Osteoblast (primary cell): ENCODE measurements at places on chromosomes 5 and 9.

DNA sequence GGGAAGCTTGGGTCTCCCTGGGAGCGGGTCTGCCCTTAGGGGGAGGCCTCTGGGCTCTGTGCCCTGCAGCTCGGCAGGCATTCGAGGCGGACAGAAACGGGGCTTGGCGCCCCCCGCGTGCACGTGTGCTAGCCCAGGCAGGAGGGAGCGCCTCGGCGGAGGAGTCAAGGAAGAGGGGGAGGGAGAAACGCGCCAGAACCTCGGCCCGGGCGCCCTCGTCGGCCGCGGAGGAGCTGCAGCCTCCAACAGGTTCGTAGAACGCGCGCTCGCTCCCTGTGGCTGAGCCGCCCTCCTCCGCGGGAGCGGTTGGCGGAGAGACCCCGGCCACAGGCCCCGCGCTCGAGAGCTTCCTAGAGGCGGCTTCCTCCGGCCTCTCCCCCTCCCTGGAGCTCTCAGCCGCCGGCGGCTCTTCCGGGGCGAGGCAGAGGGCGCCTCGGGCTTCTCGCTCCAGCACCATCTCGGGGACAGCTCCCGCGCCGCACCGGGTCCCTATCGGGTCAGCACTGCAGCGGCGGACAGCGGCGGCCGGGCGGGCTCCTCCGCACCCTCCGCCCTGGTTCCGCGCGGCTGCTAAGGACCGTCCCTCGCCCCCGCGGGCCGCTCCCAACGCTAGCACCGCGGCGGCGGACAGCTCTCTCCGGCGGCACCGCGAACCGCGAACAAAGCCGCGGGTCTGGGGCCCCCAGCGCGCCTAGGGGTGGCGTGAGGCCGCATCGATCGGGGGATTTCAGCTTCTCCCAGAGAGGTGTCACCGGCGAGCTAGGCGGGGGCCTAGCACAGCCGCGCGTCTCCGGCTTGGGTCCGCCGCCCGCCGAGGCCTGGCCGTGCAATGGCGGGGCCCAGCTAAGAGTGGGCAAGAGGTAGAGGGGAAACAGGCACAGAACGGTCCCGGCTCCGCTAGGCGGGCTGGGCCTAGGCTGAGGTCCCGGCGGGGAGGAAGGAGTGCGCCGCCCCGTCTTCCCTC is 74.6 kb upstream of the CPLX2 start:
- peak; percentile 98 for DNase-seq

DNA sequence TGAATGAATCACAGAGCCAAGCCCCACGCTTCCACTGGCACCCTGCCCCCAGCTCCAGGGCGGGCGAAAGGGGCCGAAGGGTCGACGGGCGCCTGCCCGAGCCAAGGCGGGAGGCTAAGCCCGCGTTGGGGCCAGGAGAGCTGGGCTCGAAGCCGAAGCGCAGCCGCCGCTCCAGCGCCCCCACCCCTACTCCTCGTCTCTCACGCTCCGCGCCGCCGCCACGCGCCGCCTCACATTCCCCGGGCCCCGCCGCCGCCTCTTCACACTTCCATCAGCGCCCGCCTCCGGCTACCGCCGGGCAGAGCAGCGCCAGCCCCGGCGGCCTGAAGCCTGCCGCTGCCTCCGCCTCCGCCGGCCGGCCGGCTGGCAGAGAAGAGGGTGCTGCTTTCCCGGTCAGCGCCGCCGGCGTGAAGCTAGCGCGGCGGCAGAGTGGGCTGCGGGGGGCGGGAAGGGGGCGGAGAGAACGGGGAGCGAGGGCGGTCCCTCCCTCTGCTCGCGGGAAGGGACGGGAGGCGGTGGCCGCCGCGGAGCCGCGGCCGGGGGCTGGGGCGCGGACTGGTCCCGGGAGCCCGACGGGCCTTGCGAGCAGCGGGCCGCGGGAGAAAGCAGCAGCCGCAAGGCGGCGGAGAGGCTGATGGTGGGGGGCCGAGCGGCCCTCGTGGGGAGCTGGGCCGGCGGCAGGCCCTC is at the start of gene HOMER1:
TSS of gene HOMER1 (minus strand) at position 431 of the 687 bp plus-strand sequence. CDS start 1,360 bp downstream, outside the sequence.
- DNase-seq, result peak; percentile 93

- no peak for DNase-seq
These were observed 10.5 kb downstream of the FAM81B start for GRCh38 chr5:95401626-95402025.

DNA sequence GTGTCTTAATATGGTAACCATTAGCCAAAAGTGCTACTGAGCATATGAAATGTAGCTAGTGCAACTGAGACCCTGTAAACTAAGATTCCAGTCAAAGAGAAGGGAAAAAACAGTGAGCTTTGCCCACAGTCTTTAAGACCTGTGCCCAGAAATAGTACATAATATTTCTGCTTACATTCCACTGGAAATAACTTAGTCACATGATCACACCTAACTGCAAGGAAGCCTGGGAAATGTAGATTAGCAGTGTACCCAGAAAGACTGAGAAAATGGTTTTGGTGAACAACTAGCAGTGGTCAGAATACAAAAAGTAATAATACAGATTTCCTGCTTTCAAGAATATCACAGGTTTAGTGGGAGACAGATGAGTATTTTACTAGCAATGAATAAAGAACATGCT is 2.5 kb upstream of the CPLANE1 start:
- DNase-seq, result no peak

GRCh38 chr5:179818746-179819295 is 1.9 kb upstream of the SQSTM1 start:
- DNase-seq, result peak; percentile 99

- no peak for DNase-seq
These were observed 537.2 kb upstream of the TLE4 start for GRCh38 chr9:79034583-79034982.

- DNase-seq, result no peak
These were observed 391.7 kb downstream of the RAB3C start for GRCh38 chr5:58974601-58975000.

- no peak for DNase-seq
These were observed 281.4 kb downstream of the SPOCK1 start for GRCh38 chr5:137217599-137218200.

DNA sequence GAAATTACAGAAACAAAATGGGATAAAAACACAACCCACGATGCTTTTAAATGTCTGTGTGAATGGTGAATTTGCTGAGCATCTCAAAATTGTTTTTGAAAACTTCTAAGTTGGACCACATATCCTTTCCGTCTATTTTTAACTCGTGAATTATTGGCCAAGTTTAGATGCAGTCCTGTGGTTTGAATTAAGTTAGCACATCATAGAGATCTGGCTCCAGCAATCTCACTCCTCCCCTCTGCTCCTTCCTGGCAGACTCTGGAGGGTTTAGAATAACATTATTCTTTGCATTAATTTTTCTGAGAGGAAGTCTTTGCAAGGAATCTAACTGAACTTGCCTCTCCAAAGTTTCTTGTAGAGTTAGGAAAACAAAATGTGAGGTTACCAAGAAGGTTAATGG is 14.5 kb upstream of the ANKRD55 start:
- peak; percentile 42 for DNase-seq

DNA sequence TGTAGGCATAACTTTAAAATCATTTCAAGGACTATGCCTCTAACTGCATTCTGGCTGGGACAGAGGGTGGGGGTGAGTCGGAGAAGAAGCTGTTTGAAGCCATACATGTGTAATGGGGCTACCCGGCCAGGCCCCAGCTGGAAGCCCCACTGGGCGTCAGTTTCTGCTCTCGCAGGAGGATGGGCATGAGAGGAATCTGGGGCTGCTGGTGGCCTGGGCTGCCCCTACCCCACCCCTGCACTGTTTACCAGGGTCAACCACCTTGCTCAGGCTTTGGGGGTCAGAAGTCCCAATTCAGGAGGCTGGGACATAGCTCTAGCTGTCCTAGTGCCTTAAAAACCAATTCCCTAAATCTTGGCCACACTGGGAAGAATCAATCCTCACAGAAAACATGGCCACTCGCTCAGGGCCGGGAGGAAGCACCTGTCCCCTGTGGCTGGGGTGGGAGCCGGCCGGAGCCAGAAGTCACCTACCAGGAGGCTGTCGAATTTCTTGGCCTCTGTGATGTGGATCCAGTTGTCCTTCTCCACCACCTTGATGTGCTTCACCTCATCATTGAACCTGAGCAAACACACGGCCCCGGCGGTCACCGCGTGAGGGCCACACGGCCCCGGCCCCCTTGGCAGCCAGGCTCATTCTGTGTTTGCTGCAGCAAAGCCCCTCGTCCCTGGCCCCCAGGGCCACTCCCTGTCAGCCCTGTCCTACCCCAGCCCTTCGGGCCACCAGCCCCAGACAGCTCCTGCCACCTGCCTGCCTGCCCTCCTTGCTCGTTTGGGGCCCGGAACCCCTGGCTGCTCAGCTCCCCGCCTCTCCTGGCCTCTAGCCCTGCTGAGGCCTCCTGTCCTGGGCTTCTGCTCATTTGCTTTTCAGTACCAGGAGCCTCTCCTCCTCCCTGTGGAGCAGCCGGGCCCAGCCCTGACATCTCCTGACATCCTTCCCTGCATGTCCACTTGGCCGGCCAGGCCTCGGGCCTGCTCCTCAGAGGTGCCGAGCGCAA is 33.6 kb upstream of the SARDH start:
- DNase-seq, result peak; percentile 81

GRCh38 chr9:23829580-23830475 is 3.8 kb upstream of the ELAVL2 start:
- DNase-seq, result no peak

DNA sequence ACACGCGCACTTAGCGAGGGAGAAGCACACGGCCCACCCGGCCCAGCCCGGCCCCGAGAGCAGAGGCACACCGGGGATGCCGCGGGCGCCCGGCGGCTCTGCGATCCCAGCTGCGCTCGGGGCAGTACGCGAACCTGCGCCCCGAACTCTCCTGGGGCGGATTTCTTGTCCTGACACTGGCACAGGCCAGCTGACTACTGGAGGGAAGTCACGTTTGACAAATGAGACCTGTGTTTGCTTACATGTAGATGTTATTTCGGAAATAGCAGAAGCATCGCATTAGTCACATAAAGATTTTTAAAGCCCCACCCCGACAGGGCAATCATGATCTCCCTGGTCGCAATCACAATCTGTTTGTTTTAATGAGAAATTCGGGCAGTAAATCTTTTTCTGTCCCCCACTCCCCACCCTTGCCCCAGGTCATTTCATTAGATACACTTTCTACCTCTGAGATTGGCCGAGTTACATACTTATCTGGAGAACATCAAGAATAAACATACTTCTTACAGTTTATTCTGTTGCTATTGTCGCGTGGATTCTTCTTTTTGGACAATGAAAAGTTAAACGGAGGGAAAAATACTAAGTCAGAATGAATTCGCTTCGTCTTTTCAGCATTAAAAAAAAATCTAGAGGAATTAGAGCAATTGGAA is 518.9 kb downstream of the CTNND2 start:
- peak; percentile 39 for DNase-seq

- DNase-seq, result no peak
These were observed 5.5 kb upstream of the CACFD1 start for GRCh38 chr9:133454325-133454724.

DNA sequence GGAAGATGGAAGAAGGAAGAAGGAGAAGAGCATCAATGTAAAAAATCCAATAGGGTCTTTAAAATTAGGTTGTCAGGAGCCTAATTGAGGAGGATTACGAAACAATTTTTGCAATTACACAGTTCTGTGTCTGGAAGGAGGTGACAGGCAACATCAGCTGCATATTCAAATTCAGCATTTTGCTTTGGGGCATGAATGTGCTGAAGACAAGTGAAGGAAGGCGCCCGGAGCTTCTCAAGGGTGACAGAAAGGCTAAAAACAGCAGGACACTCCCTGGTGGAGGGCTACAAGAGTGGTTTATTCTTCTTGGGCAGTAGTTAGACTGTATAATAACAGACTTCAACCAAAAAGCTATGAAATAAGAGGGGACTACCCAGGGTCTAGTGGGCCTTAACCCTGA is 188.3 kb downstream of the BRINP1 start:
- no peak for DNase-seq

DNA sequence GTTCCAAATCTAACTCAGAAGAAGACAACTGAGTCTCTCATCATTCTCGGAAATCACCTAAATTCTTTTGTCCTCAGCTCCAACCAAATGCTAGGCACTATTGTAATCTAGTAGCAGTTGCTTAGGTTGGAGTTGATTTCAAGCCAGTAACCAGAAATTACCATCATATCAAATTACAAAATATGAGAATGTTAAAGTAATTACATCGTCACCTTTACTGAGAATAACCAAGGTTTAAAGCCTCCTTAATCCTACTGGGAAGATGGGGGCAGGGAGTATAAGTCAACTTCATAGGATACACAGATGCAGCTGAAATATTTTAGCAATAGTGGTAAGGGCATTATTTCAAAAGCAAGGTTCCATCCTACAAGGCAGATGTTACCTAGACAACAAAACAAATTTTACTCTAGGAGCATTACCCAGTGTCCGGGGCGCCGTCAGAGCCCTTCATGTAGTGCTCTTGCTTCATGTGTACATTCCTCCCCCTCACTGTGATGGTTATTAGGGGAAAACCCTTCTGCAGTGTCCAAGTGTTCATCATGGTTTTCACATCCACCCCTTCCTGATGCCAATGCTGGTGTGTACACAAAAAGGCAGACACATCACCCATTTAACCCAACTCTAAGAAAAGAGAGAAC is 19.5 kb downstream of the ERAP1 start:
- no peak for DNase-seq

DNA sequence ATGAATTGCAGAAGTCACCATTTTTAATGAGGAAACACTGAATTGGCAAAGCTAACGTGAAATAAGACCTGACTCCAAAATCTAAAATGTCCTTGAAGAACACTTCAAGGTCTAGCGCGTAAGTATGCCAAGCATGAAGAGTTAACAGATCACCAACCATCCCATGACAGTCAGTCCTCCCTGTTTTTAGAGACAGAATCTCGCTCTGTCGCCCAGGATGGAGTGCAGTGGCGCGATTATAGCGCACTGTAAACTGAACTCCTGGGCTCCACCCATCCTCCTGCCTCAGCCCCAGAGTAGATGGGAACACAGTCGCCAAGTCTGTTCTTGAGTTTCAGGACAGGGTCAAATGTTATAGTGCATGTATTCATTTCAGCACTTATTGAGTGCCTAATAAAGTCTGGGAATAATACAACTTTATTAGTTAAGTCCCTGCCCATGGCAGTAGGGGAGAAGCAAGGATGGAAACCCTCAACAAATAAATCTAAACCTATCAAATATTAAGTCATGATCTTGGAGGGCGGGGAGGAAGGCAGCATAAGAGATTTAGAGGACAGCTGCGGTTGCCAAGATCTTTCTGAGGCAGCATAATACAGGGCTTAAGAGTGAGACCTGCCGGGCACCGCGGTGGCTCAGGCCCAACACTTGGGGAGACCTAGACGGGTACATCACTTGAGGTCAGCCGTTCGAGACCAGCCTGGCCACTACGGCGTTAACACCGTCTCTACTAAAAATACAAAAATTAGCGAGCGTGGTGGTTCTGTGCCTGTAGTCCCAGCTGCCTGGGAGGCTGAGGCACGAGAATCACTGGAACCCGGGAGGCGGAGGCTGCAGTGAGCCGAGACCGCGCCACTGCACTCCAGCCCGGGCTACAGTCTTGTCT is 1.1 kb downstream of the ATPSCKMT start:
- peak; percentile 46 for DNase-seq
